GM12891 (cell line): ENCODE measurements at places on chromosomes 16 and 17.

GRCh38 chr16:73176577-73177013, 128.7 kb upstream of the ZFHX3 start:
- DNase-seq: no peak

- no peak for DNase-seq
Measured at GRCh38 chr16:75576384-75576811, 10.2 kb downstream of the GABARAPL2 start.

DNA sequence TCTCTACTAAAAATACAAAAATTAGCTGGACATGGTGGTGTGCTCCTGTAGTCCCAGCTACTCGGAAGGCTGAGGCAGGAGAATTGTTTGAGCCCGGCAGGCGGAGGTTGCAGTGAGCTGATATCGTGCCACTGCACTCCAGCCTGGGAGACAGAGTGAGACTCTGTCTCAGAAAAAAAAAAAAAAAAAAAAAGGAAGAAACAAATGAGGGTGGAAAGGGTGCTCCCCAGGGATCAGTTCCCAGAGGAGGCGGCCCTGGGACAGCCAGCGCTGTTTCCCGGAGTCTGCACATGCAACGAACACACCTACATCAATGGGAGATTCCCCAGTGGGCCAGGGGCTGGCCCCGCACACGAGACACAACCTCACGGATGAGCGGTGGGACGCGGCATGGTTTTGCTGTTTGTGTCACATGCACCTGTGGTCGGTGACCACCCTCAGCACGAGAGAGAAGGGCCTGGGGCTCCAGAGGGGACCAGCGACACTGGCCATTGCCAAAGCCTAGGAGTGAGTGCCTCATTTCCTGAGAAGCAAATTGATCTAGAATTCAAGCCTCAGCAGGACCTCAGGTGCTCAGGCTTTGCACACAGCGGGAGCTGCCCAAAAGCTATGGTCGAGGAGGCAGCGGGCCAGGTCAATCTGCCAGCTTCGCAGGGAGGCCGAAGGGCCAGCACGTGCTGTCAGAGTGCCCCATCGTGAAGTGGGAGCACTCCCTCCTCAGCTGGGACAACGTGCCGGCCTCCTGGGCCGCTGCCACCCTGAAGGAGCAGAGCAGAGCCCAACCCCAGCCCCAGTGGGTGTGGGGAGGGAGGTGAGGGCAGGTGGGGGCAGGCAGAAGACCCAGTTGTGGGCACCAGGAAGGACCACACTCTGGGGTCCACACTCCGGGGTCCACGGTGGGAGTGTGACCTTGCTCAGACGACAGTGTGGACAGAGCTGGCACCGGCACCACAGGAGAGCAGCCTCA, 13.8 kb upstream of the WDR45B start:
- no peak for DNase-seq

DNA sequence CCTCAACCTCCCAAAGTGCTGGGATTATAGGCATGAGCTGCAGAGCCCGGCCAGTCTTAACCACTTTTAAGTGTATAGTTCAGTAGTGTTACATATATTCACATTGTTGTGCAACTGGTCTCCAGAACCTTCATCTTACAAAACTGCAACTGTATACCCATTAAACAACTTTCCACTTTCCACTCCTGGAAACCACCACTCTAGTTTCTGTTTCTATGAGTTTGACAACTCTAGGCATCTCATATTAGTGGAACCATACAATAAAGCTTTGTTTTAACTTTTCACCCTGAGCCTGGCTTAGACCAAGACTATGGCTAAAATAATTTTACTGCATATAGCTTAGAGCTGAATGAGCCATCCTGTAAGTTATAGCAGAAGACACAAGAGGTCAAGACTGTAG, 108.0 kb upstream of the GOT2 start:
- no peak for DNase-seq

DNA sequence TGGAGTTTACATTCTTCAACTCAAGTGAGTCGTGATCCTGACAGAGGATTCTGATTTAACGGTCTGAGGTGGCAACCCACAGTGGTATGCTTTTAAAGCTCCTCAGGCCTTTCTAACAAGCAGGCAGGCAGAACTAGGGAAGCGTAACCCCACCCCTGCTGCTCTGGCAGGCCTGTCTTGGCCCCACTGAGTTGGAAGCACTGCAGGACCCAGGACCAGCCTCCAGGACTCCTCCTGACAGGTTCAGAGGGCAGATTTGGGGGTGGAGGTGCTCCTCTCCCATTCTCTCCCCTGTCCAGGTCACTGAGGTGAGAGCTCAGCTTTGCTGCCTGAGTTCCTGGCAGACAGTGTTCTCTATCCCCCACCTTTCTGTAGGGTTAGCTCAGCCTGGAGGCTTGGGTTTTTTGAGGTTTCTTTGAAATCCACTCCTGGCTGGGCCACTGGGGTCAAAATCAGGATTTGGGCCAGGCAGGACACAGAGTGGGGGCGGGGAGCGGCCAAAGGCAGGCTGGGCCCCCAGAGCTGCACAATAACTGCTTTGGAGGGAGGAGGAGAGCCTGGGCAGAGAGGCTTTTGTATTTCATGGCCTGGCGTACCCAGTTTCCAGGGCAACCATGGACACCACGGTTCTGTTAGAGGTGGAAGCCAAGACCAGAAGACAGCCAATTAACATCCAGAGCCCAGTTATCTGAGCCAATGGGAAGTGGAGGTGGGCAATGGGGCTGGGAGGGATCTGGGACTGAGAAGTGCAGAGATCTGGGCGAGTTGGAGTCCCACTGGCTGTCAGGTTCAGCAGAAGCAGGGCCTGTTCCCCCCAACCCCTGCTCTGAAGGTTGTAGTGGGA, 9.5 kb downstream of the MRPL27 start:
- no peak for DNase-seq

GRCh38 chr17:42325026-42325425, 36.7 kb downstream of the STAT5A start:
- DNase-seq: no peak

DNA sequence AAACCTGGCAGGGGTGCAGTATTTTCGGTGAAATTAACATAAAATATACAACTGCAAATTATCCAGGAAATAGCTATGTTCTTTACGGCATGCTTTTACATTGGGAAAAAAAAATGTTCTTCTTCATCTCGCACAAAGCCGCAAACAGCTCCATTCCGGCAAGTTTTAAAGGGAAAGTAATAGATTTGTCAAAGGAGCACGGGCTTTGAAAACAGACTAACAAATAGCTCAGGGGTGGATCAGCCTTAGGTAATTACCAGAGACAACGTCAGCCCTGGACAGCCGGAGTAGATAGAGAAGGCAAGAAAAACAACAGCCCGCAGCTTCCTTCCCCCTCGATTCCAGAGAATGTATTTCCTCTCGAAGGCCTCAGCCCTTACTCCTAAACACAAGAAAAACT, 222.5 kb downstream of the C16orf78 start:
- no peak for DNase-seq
